ENCODE measurements at places on chromosomes 3 and 15.
A peak's percentile ranks its signal among the peaks of the same experiment; 100 is the strongest.

- no peaks in the 10 kb centered on the region for H3K4me1 ChIP-seq
- no peak overlapping the region for H3K4me3 ChIP-seq
- H3K27me3 ChIP-seq = no peaks in the 10 kb centered on the region
- H3K27ac ChIP-seq = no peak overlapping the region
- no peaks in the 10 kb centered on the region for H3K36me3 ChIP-seq
Measured at GRCh38 chr3:86800116-86800515, 190.8 kb downstream of the VGLL3 start.

DNA sequence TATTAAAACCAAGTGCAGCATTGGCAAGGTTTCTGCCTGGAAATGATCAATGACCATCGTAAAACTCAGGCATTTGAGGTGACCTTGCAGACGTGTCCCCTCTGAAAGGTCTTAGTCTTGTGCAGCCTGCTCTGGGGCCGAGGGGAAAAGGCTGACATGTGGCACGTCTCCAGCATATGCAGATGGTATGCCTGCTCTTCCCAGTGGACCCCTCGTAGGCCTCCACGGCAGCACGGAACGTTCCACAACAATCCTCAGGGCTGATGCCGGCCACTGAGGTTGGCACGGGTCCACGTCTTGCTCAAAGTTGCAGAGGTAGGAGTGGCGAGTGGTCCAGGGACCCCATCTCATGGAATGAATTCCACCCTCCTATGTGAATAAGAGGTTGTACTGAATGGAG is 247.5 kb upstream of the LYSMD4 start:
- peaks cover 6% of the 10 kb centered on the region for H3K27me3 ChIP-seq
- H3K27ac ChIP-seq = no peak overlapping the region
- no peak for DNase-seq
- peaks cover 8% of the 10 kb centered on the region for H3K4me1 ChIP-seq

DNA sequence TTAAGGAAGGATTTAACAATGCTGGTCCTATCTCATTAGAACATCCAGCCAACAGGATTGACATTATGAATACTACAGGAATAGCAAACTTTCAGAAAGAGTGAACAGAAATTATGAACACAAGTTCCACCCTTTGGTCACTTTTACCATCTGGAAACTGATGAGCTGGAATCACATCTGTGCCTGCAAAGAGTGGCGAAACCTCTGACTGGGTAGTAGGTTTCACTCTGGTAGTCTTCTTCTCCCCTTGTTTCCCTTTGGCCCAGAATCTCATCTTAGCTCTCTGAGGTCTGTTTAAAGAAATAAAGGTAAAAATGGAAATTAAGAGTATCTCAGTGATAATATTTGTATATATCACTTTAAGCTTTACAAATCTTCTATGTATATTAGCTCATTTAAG is 73.1 kb downstream of the NR2E3 start:
- H3K36me3 ChIP-seq = peaks cover 23% of the 10 kb centered on the region
- no peaks in the 10 kb centered on the region for H3K27me3 ChIP-seq
- no peak overlapping the region for H3K27ac ChIP-seq

DNA sequence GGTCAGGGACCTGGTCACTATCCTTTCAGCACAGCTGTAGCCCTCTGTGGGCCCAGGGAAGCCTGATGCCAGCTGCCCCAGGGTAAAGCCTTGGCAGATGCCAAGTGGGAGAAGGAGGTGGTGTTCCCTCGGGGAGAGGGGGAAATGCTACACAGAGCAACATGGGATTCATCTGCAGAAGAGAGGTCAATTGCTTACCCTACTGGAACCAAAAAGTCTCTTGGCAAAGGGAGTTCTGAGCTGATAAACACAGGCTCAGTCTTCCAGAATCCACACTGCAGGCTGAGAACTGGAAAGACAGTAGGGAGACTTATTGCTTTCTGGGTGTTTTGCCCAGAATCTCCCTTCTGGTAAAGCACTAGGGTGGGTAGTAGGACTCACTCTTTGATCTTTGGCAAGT is 100.1 kb upstream of the NEO1 start:
- H3K27ac ChIP-seq = no peak overlapping the region
- H3K36me3 ChIP-seq = peaks cover 4% of the 10 kb centered on the region
- no peak for DNase-seq

DNA sequence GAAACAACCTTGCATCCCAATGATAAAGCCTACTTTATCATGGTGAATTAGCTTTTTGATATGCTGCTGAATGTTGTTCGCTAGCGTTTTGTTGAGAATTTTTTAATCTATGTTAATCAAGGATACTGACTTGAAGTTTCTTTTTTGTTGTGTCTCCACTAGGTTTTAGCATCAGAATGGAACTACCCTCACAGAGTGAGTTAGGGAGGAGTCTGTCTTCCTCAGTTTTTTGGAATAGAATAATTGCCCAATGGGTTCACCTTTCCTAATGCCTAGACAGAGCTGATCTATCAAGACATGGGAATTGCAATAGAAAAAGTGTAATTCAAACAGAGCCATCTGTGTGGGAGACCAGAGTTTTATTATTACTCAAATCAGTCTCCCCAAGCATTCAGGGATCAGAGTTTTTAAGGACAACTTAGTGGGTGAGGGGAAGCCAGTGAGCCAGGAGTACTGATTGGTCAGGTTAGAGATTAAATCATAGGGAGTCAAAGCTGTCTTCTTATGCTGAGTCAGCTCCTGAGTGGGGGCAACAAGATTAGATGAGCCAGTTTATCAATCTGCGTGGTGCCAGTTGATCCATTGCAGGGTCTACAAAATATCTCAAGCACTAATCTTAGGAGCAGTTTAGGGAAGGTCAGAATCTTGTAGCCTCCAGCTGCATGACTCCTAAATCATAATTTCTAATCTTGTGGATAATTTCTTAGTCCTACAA is 237.4 kb upstream of the PPP2R3A start:
- no peak overlapping the region for H3K4me3 ChIP-seq
- DNase-seq = no peak
- H3K27ac ChIP-seq = no peak overlapping the region
- no peaks in the 10 kb centered on the region for H3K4me1 ChIP-seq

GRCh38 chr15:57353317-57353804 is 22.9 kb upstream of the CGNL1 start:
- no peak overlapping the region for H3K4me3 ChIP-seq
- H3K27me3 ChIP-seq = no peaks in the 10 kb centered on the region
- peaks cover 16% of the 10 kb centered on the region for H3K4me1 ChIP-seq
- DNase-seq = no peak

GRCh38 chr3:53109190-53109589 is 21.0 kb downstream of the RFT1 start:
- no peak overlapping the region for H3K27ac ChIP-seq
- no peaks in the 10 kb centered on the region for H3K27me3 ChIP-seq
- DNase-seq = no peak
- peaks cover 10% of the 10 kb centered on the region for H3K36me3 ChIP-seq
- H3K4me3 ChIP-seq = no peak overlapping the region

DNA sequence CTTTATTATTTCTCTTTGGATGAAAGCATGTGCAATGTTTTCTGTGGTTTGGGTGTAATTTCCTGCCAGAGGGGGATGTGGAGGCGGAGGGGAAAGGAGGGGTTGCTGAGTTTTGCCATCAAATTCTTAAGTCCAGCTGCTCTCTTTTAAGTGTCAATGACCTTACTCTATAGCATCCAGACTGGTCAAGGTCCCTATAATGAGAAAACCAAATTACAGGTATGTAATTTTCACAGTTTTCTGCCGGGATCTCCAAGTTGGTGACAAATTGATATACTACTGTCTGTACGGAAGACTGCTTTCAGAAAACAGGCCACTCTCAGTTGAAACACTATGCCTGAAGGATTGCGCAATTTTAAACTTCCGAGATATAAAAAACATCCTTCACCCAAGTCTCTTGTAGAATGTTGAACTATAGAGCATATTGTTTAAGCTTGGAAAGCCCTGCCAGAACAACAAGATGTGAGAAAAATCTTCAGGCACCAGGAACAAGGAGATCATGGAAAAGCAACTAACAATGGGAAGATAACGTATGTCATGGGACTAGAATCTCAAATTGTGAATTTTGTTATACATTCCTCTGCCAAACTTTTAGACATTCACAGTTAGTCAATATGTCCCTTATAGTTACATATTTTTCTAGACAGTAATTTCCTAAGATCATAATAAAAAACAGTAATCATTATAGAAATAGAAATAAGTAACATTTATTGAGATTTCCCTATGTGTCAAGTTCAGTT is 300.7 kb upstream of the SATB1 start:
- DNase-seq = no peak
- H3K36me3 ChIP-seq = no peaks in the 10 kb centered on the region
- H3K27ac ChIP-seq = no peak overlapping the region

DNA sequence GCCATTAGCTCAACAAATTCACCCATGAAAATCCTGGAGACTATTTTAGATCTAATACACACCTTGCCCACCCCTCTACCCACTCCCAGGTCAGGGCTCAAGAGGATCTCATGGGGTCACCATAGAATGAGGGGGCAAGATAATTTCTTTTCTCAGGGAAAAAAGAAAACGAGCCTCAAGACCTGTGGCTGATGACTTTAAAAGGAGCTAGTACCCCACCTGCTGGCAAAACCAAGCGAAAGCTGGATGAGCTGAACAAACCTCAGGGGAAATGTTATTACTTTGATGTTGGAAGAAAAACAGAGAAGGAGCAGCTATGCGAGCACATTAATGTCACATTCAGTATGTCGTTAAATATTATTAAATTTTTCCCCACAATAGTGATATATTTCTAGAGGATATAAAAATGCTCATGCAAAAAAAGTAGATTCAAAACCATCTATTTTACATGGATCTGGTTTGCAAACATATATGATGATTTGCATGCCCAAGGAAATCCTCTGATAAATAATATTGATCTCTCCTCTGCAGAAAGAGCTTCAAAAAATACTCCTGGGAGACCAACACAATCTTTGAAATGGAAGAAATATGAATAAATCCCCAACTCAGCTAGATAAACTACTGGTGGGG is 37.7 kb downstream of the PLD1 start:
- H3K27me3 ChIP-seq = no peaks in the 10 kb centered on the region
- DNase-seq = no peak

- no peaks in the 10 kb centered on the region for H3K4me1 ChIP-seq
- no peaks in the 10 kb centered on the region for H3K27me3 ChIP-seq
- no peak for DNase-seq
- H3K36me3 ChIP-seq = no peaks in the 10 kb centered on the region
- H3K27ac ChIP-seq = no peak overlapping the region
- H3K4me3 ChIP-seq = no peak overlapping the region
Measured at GRCh38 chr15:94620632-94621031, 389.3 kb downstream of the MCTP2 start.

- peak overlapping the region; percentile 60 for H3K27ac ChIP-seq
- H3K27me3 ChIP-seq = peaks cover 4% of the 10 kb centered on the region
- H3K4me1 ChIP-seq = peaks cover 76% of the 10 kb centered on the region
- DNase-seq = no peak
Measured at GRCh38 chr15:74206801-74207281, 4.3 kb upstream of the STRA6 start.

GRCh38 chr3:34016925-34017587 is 218.6 kb downstream of the PDCD6IP start:
- H3K27me3 ChIP-seq = peaks cover 11% of the 10 kb centered on the region
- no peak overlapping the region for H3K4me3 ChIP-seq
- no peaks in the 10 kb centered on the region for H3K36me3 ChIP-seq
- H3K27ac ChIP-seq = no peak overlapping the region
- DNase-seq = no peak
- H3K4me1 ChIP-seq = peaks cover 1% of the 10 kb centered on the region

GRCh38 chr3:3881050-3881449 is 81.8 kb downstream of the LRRN1 start:
- H3K27me3 ChIP-seq = no peaks in the 10 kb centered on the region
- H3K4me1 ChIP-seq = no peaks in the 10 kb centered on the region
- H3K27ac ChIP-seq = no peak overlapping the region
- no peaks in the 10 kb centered on the region for H3K36me3 ChIP-seq

DNA sequence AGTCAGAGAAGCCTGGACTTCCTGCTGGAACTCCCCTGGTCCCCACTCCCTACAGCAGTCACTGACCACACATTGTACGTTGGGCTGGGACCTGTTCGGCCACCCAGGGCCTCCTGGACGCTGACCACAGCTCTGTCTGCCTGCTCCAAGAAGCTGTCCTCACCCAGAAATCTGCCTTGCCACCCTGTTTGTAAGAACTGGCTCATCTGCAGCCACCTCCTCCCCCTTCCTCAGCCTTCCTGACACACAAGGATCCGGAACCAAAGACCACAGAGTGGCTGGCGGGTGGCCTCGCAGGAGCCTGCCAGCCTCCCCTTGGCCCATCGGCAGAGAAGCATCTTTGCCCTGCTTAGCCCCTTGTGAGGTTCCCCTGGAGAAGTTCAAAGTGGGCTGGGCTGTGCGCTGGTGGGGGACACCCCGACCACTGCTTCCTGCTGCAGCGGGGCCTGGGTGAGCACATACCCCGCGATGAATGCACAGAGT is 91.9 kb downstream of the PCSK6 start:
- no peaks in the 10 kb centered on the region for H3K4me1 ChIP-seq
- peak; percentile 62 for DNase-seq
- H3K27ac ChIP-seq = no peak overlapping the region
- H3K27me3 ChIP-seq = peaks cover 20% of the 10 kb centered on the region

- H3K36me3 ChIP-seq = peaks cover under 1% of the 10 kb centered on the region
- H3K27ac ChIP-seq = no peak overlapping the region
- H3K27me3 ChIP-seq = no peaks in the 10 kb centered on the region
- peaks cover 6% of the 10 kb centered on the region for H3K4me1 ChIP-seq
- no peak overlapping the region for H3K4me3 ChIP-seq
- DNase-seq = no peak
Measured at GRCh38 chr3:101722394-101723173, 1.8 kb upstream of the CEP97 start.

- H3K27ac ChIP-seq = no peak overlapping the region
- H3K4me3 ChIP-seq = no peak overlapping the region
- peaks cover 5% of the 10 kb centered on the region for H3K4me1 ChIP-seq
- no peaks in the 10 kb centered on the region for H3K27me3 ChIP-seq
Measured at GRCh38 chr3:175179055-175179454, 319.9 kb downstream of the NAALADL2 start.

GRCh38 chr15:93017526-93017925 is 71.5 kb downstream of the RGMA start:
- H3K27me3 ChIP-seq = no peaks in the 10 kb centered on the region
- H3K4me1 ChIP-seq = no peaks in the 10 kb centered on the region
- H3K4me3 ChIP-seq = no peak overlapping the region

GRCh38 chr15:33655488-33655887 is 312.8 kb upstream of the CHRM5 start:
- no peak overlapping the region for H3K27ac ChIP-seq
- no peak for DNase-seq
- no peaks in the 10 kb centered on the region for H3K4me1 ChIP-seq
- no peak overlapping the region for H3K4me3 ChIP-seq

DNA sequence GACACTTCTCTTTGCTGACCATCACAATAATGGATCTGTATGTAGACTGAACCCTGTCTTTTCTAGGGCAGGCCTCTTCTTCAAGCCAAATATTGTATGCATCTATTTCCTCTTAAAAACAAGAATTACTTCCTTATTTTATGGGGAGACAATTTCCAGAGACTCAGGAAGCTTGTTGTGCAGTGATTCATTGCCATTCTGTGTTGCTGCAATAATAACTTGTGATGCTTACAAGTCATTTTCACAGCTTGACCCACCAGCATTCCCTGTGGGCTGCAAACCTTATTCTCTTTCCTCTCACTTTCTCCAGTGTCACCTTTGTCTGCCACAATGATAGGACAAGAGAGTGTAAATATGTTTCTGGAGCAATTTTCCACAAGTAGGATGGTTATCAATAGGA is 276.7 kb upstream of the SGO1 start:
- peaks cover 9% of the 10 kb centered on the region for H3K4me1 ChIP-seq
- H3K27me3 ChIP-seq = no peaks in the 10 kb centered on the region
- no peaks in the 10 kb centered on the region for H3K36me3 ChIP-seq
- H3K27ac ChIP-seq = no peak overlapping the region
- no peak for DNase-seq

Data from type B pancreatic cell (in vitro differentiated cells).